Ovary (tissue), 10 donors: ENCODE measurements at places on chromosomes 6 and 20.
A peak's percentile ranks its signal among the peaks of the same experiment; 100 is the strongest.

GRCh38 chr20:38599410-38599882 is 2.2 kb upstream of the ARHGAP40 start:
- no peak for DNase-seq

- no peak for DNase-seq
These were observed 16.7 kb downstream of the UBE2V1 start for GRCh38 chr20:50096237-50096636.

- no peak for DNase-seq
These were observed 2.1 kb downstream of the EPM2A start for GRCh38 chr6:145733207-145733606.

GRCh38 chr20:34797012-34797995 is 28.1 kb downstream of the NCOA6 start:
- no peak for DNase-seq

DNA sequence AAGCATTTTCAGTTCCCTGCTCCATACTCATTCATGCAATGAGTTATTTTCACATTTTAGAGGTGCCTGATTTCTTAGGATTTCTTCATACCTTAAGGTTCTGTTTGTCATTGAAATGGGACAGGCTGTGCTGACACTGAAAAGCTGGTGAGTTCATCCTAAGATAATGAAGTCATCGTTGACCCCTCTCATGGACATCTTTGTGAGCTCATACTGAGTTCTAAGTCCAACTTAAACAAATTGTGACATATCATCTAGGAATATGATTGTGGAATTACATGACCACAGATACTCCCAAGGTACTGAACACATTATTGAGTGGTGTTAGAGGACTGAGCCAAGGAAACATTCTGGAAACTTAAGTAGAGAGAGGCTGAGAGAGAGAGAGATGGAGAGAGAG is 224.8 kb upstream of the JAG1 start:
- no peak for DNase-seq

DNA sequence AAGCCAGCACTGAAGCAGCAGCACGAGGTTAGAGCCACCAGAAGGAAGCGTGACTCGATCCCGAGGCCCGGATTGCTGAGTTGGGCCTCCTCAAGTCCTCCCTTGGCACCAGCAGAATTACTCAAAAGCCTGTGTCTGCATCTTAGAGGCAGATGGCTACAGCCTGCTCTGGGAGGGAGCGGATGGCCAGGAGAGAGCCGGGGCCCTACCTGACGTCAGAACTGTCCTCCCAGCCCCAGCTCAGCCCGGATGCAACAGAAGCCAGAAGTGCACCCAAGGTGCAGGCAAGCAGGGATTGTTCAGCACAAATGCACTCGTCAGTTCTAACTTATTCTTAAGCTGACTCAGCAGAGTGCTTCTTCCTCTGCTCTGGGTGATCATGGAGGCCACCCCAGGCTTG is 155.5 kb upstream of the RPS6KA2 start:
- DNase-seq = no peak

- DNase-seq = no peak
These were observed 41.5 kb downstream of the GCM1 start for GRCh38 chr6:53107091-53107490.

DNA sequence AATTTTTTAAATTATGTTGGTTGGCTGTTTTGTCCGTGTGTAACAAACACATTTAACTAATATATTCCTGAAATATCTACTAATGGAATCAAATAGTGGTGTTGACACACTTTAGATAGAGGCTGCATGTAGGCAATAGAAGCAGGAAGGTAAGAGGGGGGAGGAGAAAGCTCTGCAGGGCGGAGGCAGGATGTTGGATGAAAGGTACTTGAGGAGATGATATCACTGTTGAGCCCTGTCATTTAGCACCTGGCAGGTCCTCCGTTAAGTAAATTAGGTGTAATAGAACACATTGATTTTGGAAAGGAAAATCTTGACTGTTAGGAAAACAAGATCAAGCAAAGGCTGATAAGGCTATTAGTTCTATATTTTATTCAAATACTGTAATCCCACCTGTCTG is 618.7 kb downstream of the PKHD1 start:
- no peak for DNase-seq

DNA sequence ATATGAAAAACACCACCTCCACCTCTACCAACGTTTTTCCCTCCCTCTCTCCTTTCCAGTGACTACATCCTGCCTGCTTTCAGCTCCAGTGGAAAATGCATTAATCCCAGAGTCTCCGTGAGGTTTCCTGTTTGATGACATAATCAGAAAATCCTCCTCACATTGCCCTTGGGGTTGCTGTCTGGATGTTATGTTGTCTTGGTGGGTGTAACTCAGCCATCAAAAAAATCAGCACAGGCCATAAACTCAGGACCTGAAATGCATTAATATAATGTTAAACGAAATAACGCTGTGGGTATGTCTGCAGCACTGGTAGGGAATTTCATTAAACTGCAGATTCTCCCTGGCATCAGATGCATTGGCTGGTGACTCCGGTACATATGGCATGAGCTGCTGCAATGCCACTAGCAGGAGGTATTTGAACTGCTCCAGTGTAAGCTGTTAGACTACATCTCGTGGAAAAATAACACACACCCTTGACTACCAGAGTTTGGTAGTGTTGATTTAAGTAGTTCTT is 297.8 kb downstream of the PRL start:
- DNase-seq = no peak

DNA sequence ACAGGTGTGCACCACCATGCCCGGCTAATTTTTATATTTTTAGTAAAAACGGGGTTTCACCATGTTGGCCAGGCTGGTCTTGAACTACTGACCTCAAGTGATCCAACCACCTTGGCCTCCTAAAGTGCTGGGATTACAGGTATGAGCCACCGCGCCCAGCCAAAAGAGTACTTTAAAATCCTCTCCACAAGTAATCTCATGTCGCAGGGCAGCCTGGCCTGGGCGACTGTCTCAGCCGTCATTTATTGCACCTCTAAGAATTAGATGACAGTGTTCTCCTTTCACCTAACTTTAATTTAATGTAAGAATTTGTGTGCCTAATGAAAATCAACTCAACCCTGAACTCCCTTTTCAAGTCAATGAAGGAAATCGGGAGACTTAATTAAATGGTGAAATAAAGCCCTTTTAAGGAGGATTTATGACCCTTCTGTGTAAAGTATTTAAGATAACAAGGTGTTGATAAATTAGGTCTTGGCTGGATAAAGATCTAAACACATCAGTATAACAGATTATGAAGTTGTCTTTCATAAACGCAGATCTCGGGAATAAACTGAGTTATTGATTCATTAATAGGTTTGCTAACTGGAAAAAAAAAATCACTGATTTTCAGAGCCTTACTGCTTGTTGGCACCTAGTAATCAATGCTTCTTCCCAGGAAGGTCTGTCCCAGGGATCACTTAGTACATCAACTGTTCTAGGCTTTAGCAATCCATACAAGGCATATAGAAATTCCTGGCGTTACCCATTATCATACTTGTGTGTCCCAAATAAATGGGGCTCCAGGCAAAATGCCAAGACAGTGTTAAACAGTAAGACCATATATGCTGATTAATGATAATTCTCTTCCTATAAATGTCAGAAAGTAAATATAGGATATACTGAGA is 209.3 kb downstream of the GMDS start:
- no peak for DNase-seq

DNA sequence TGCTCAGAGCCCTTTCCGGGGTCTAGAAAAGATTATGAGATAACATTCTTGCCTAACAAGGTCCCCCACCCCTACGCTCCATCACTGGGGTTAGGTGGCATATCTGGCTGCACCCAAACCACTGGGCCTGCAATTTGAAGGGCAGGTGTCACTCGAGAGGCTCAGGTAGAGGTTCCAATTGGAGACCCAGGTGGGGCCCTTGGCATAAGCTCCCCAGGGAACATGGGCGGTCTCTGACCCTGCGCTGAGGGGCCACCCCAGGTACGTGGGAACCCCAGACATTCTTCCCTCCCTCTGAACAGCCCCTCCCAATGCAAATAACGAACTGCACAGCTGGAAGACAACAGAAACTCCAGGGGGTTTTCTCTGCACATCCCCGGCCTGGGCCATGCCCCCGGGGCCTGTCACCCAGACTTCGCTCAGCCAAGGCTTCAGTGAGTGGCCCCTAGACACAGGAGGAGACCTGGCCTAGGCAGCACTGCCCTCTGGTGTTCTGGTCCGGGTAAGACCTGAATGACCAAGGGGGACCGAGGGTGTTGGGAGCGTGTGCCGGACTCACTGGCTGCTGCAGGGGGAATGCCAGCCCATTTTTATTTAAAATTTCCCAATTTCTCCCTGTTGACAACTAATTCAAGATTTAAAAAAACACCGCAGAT is 47.5 kb downstream of the DSTN start:
- DNase-seq = peak; percentile 78

DNA sequence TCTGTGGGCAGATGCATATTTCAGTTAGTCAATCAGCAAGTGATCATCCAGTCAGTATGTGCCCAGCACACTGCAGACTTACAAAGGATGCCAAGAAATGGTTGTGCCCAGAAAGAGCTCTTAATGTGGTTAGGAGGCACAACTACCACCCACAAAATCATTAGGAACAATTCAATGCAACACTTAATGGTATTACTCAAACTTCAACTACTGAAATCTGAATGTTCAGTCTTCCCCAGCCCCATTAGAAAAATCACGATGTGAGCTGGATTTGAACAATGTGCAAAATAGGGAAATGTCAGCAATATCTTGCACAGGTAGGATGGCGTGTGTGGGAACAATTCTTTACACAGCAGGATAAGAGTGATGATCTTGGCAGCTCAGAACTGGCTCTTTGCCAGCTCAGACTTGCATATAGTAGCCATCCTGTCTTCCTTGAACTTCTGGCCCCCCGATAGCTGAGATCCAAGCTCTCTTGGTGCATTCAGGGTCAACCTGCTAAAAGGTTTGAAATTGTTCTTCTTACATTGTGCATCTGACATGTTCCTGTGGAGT is 556.7 kb upstream of the HTR1E start:
- DNase-seq = no peak

- no peak for DNase-seq
These were observed 44.5 kb upstream of the NCOA3 start for GRCh38 chr20:47456952-47457724.

DNA sequence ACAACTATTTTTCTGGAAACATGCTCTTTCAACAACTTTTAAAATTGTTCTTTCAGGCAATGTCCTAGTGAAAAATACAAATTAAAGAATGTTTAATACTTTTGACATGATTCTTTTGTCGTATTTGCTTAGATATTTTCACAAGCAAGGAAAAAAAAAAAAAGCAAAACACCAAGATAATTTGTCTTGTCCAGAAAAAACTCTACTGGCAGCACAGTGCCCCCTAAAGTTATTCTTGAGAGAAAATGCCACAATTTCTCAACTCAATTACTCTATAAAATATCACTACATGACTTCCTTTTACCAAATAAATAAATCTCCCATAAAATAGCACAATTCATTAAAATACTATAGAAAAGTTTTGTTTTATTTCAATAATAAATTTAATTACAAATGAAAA is 652.5 kb upstream of the EPHA7 start:
- no peak for DNase-seq

GRCh38 chr6:7058250-7058923 is 49.4 kb upstream of the RREB1 start:
- no peak for DNase-seq

DNA sequence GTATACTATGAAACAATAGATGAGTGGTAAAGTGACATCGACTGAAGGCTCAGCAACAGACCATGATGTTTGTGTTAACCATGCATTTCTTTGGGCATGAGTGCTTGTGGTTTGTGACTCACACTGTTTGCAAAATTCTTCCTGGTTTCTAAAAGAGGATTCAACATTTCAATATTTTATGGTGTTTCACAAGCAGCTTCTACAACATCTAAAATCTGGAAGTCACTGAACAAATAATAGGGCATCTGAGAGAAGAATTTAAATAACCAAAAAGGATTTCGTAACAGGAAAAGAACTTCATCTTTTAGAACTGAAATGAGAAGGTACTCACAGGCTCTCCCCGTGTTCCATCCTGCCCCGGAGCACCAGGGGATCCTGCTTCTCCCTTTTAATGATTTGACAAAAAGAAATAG is 146.2 kb downstream of the COL21A1 start:
- DNase-seq = no peak

DNA sequence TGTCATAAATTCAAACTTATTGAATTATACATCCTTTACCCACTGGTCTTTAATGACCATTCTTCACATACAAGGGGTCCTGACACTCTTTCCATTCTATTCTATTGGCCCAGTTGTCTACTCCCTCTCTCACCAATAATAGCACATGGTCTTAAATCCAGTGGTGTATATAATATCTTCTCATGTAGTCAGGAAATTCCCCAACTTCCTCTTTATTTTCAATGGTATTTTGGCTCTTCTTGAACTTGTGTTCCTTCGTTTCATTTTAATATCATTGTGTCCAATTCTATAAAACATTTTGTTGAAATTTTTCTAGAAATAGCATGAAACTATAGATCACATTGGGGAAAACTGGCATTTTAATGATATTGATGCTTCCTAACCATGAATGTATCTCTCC is 36.8 kb downstream of the PSMB9 start:
- DNase-seq = no peak

GRCh38 chr6:156160795-156161165 is 616.4 kb upstream of the ARID1B start:
- DNase-seq = no peak

DNA sequence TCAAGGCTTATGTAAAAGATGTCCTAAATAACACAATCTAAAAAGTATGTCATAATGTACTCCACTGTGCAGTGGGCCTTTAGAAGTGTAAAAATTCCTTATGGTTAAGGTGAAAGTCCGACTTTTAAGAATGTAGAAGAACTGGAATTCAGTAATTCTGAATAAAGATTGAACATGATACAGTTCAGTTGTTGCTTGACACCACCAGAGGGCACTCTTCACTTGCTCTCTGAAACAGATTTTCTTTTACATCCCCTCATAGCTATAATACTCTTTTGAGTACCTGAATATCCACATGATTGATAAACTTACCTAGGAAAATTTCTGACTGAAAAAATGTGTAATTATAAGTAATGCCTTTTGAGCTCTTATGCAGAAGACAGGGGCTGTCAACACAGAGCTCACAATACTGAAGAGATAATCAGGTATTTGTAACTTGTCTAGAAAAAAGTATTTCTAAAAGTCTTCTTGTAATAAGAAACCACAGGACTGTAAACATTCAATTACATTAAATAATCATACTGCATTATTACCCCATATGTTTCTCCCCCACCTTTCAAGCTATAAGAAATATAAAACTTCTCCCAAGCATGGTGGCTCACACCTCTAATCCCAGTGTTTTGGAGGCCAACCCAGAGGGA is 92.1 kb downstream of the POPDC3 start:
- DNase-seq = peak; percentile 47

DNA sequence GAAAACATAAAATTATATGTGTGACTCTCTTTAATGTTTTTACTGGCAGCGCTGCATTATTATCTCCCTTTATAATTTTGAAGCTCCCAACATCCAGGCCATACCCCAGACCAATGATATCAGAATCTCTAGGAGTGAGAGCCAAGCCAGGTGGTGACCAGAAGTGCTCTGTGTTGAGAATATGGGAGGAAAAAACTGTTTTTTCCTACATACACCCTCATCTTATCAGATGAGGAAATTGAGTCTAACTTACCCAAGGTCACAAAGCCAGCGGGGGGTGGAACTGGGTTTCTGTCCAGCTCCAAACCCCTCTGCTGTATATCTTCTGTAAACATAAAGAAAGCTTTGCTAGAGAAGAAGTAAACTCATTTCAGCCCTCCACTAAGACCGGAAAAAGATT is 42.5 kb downstream of the LY86 start:
- no peak for DNase-seq
